ENCODE measurements at places on chromosomes 3 and 15. TPM values are rescaled to one million over a fixed set of nuclear protein-coding genes. Genes with fewer than 3 reads are reported as not detected.

CNTN6 gene
- total RNA-seq: not detected

HDDC3 gene
- total RNA-seq: 12.8 TPM

ARIH2 gene
- 54.8 TPM for total RNA-seq

GOLGA8N gene
- total RNA-seq: 4.0 TPM

C2CD4A gene
- total RNA-seq: 0.11 TPM

NR2E3 gene
- total RNA-seq: 1.6 TPM

SLC6A1 gene
- not detected for total RNA-seq
